ENCODE measurements at places on chromosomes 5 and 9. TPM values are rescaled to one million over a fixed set of nuclear protein-coding genes. Genes with fewer than 3 reads are reported as not detected.
A peak's percentile ranks its signal among the peaks of the same experiment; 100 is the strongest.

GRCh38 chr5:132134384-132134783 is 60.8 kb downstream of the CSF2 start:
- no peak overlapping the region for H3K4me3 ChIP-seq
- no peaks in the 10 kb centered on the region for H3K4me1 ChIP-seq
- H3K27me3 ChIP-seq: no peaks in the 10 kb centered on the region
- no peak overlapping the region for H3K27ac ChIP-seq
- no peak for DNase-seq

GRCh38 chr5:133685402-133686018 is 73.2 kb upstream of the FSTL4 start:
- H3K27ac ChIP-seq: no peak overlapping the region
- H3K4me3 ChIP-seq: no peak overlapping the region
- H3K36me3 ChIP-seq: no peaks in the 10 kb centered on the region
- no peaks in the 10 kb centered on the region for H3K4me1 ChIP-seq
- peak; percentile 53 for DNase-seq

MAP1B gene
- total RNA-seq: 382 TPM

GRCh38 chr5:129820-130219 is 37.9 kb downstream of the PLEKHG4B start:
- no peaks in the 10 kb centered on the region for H3K27me3 ChIP-seq
- no peaks in the 10 kb centered on the region for H3K4me1 ChIP-seq
- H3K36me3 ChIP-seq: no peaks in the 10 kb centered on the region
- no peak overlapping the region for H3K4me3 ChIP-seq
- no peak for DNase-seq

SLC34A1 gene
- total RNA-seq: not detected

GRCh38 chr9:134189470-134190231 is 25.3 kb upstream of the RNU6ATAC start:
- H3K4me3 ChIP-seq: no peak overlapping the region
- no peaks in the 10 kb centered on the region for H3K27me3 ChIP-seq
- peak; percentile 73 for DNase-seq
- H3K4me1 ChIP-seq: no peaks in the 10 kb centered on the region
- H3K27ac ChIP-seq: no peak overlapping the region

DNA sequence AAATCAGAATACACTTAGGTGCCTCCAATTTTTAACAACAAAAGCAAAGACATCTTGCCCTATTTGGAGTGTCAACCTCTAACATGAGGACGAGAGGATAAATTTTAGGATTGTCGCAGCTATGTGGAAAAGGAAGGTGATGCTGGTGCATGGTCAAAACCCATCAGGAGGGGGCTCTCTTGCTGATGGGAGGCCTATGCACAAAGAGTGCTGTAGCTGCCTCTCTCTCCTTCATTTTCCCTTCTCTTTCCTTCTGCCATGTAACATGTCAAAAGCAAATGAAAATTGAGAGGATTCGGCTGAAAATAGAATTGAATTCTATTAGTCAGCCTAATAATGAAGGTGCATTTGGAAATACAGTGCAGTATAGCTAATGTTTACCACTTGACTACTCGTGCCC is 578.7 kb upstream of the ZNF462 start:
- no peak overlapping the region for H3K4me3 ChIP-seq
- no peak overlapping the region for H3K27ac ChIP-seq
- DNase-seq: no peak
- no peaks in the 10 kb centered on the region for H3K27me3 ChIP-seq
- no peaks in the 10 kb centered on the region for H3K4me1 ChIP-seq
- H3K36me3 ChIP-seq: no peaks in the 10 kb centered on the region

SPATA31A7 gene
- not detected for total RNA-seq

- no peak overlapping the region for H3K4me3 ChIP-seq
- no peaks in the 10 kb centered on the region for H3K27me3 ChIP-seq
- no peaks in the 10 kb centered on the region for H3K4me1 ChIP-seq
- H3K36me3 ChIP-seq: no peaks in the 10 kb centered on the region
- DNase-seq: no peak
- H3K27ac ChIP-seq: no peak overlapping the region
Observed at GRCh38 chr5:149646564-149646963, 65.3 kb downstream of the ARHGEF37 start.

Data from aorta (tissue), 5 donors.